AG04450 (cell line): ENCODE measurements at places on chromosomes 6 and 20. TPM values are rescaled to one million over a fixed set of nuclear protein-coding genes. Genes with fewer than 3 reads are reported as not detected.

Gene RAET1L
- not detected in 2 replicates for polyA plus RNA-seq

Gene HCK
- not detected in 2 replicates for polyA plus RNA-seq

Gene MYO6
- 10.8 and 13.7 TPM in 2 replicates for polyA plus RNA-seq

Gene ALDH5A1
- polyA plus RNA-seq, result 0.11 and 0.35 TPM in 2 replicates

Gene TRIM38
- polyA plus RNA-seq, result 8.2 and 9.1 TPM in 2 replicates

Gene KCTD20
- polyA plus RNA-seq, result 77.1 and 93.3 TPM in 2 replicates

Gene BPIFA2
- not detected in 2 replicates for polyA plus RNA-seq

Gene CCR6
- not detected in 2 replicates for polyA plus RNA-seq

Gene MTFR2
- 2.6 and 3.3 TPM in 2 replicates for polyA plus RNA-seq

Gene FAM83B
- polyA plus RNA-seq, result 0.05 and 0.09 TPM in 2 replicates

Gene SYS1
- polyA plus RNA-seq, result 25.1 and 33.4 TPM in 2 replicates

Gene GSTA2
- not detected in 2 replicates for polyA plus RNA-seq

Gene MUC22
- not detected in 2 replicates for polyA plus RNA-seq

Gene TNF
- polyA plus RNA-seq, result not detected in 2 replicates

Gene TGM3
- not detected in 2 replicates for polyA plus RNA-seq

Gene C6orf132
- polyA plus RNA-seq, result 0.68 and 1.1 TPM in 2 replicates

Gene PLEKHG1
- polyA plus RNA-seq, result 0.12 and 0.16 TPM in 2 replicates

Gene TMC2
- not detected in 2 replicates for polyA plus RNA-seq

Gene PABPC1L
- 20.7 and 25.9 TPM in 2 replicates for polyA plus RNA-seq

Gene VGLL2
- polyA plus RNA-seq, result not detected in 2 replicates

Gene MRPS18A
- polyA plus RNA-seq, result 41.0 and 59.7 TPM in 2 replicates

Gene SS18L1
- polyA plus RNA-seq, result 6.5 and 6.8 TPM in 2 replicates

Gene C6orf47
- polyA plus RNA-seq, result 10.2 and 11.6 TPM in 2 replicates

Gene PLCB4
- 13.0 and 18.6 TPM in 2 replicates for polyA plus RNA-seq

Gene PET117
- 9.5 and 12.1 TPM in 2 replicates for polyA plus RNA-seq

Gene ANKEF1
- 0.71 and 0.78 TPM in 2 replicates for polyA plus RNA-seq
